Left ventricle myocardium superior (tissue), 1 donor: ENCODE measurements at places on chromosomes 7 and 10. TPM values are rescaled to one million over a fixed set of nuclear protein-coding genes. Genes with fewer than 3 reads are reported as not detected.
A peak's percentile ranks its signal among the peaks of the same experiment; 100 is the strongest.

DNA sequence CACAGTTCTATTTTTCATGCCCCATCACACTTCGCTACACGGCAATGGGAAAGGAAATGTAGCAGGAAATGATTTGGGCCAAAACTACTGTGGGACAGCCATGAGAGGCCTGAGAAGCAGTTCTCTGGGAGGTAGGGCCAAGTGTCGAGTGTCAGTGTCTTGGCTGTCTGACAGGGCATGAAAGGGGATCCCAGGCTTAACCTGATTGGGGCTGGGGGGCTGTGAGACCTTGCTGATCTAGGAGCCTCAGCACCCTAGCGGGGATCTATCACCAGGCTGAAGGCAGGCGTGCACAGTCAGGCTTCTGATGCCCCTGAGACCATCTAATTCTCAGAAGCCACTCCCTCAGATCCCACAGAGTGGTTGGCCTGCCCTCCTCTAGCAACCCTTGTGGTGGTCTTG is 58.2 kb upstream of the SLC25A13 start:
- DNase-seq: no peak

GRCh38 chr10:34811968-34812514 is 3.1 kb downstream of the PARD3 start:
- DNase-seq: no peak

DNA sequence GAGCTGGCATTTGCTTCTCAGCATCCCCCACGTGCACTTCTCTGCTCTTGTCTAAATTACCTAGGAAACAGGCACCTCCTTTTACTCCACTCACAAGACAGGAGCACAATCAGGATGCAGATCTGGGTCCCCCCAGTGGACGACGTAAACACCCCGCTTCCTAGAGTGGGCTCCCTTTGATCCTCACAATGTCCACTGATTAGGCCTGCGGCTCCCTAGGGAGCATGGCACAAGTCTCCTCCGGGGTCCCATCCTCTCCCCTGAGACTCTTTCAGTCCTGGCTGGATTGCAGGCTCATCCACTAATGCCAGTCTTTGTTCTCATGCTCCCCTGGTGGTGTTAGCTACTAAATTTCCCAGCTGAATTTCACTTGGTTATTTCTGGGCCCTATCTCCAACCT is 98.3 kb downstream of the GLI3 start:
- no peak for DNase-seq

DNA sequence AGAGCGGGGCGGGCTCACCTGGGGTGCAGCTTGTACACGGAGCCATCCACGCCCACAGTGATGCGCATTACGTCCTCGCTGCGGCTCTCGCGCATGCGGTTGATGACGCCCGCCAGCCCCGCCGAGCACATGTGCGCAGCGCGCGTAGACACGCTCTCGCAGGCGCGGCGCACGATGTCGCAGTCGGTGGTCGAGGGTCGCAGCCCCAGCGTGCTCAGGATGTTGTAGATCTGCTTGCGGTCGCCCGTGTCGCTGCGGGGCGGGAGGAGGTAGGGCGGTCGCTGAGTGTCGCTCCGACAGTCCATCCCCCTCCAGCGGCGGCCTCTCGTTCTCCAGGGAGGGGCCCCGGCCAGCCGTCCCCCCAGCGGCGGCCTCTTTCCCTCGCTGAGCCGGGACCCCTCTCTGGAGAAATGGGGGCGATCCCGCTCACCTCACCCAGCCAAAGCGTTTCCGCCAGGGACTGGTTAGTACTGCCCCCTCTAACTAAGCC is 4.4 kb upstream of the MYL7 start:
- DNase-seq: no peak

DNA sequence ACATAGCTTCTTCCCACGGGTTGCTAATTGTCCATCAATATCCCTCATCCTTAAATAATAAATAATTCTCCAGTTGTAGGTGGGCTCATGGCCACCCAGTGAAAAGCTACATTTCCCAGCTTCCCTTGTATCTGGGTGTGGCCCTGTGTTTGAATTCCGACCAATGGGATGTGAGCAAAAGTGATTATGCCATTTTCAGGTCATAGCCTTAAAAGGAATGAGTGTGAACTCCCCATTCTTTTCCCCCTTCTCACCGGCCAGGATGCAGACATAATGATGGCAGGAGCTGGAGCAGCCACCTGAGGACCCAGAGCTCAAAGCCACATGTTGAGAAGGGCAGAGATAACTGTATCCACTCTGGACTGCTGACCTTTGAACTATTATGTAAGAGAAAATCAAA is 30.3 kb upstream of the CALU start:
- DNase-seq: no peak

GRCh38 chr10:99760321-99760720 is 22.1 kb upstream of the ABCC2 start:
- DNase-seq: no peak

- no peak for DNase-seq
Observed at GRCh38 chr10:14219411-14219810, 111.3 kb downstream of the FRMD4A start.

DNA sequence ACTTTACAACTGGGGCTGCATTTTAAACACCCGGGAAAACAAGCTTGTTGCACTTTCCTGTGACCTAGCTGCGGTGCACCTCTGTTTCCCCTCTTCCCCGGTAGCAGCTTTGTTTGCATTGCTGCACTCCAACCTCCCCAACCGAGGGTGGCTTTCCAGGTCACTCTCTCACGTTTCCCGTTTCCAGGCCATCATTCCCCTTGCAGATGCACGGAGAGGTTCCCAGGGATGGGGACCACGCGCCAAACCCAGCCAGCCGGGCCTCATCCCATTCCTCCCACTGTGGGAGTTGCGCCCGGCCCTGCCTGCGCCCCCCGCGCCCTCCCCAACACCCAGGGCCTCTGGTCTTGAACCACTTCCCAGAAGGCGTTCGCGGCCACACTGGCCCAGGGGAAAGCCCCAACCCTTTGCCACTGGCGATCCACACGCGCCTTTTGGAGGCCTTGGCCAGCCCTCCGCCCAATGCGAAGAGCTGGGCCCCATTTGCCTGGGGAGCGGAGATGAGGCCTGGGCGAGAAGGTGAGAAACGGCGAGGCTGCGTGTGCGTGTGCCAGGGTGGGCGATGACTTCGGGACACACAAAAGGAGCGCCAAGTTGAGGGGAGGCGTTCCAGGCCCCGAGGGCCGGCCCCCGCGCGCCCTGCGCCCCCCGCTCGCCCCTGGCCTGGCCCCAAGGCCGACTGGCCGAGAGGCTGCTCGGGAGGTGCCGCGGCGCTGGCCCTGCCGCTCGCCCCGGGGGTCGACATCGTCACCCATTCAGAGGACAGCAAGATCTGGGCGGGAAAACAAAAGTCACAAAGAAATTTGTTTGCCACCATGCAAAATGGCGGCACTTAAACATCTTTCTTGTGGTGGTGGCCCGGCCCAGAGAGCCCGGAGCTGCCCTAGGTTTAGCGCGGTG is 15.9 kb downstream of the SKIDA1 start:
- no peak for DNase-seq

- no peak for DNase-seq
Observed at GRCh38 chr10:36725581-36726520, 399.5 kb upstream of the ANKRD30A start.

DNA sequence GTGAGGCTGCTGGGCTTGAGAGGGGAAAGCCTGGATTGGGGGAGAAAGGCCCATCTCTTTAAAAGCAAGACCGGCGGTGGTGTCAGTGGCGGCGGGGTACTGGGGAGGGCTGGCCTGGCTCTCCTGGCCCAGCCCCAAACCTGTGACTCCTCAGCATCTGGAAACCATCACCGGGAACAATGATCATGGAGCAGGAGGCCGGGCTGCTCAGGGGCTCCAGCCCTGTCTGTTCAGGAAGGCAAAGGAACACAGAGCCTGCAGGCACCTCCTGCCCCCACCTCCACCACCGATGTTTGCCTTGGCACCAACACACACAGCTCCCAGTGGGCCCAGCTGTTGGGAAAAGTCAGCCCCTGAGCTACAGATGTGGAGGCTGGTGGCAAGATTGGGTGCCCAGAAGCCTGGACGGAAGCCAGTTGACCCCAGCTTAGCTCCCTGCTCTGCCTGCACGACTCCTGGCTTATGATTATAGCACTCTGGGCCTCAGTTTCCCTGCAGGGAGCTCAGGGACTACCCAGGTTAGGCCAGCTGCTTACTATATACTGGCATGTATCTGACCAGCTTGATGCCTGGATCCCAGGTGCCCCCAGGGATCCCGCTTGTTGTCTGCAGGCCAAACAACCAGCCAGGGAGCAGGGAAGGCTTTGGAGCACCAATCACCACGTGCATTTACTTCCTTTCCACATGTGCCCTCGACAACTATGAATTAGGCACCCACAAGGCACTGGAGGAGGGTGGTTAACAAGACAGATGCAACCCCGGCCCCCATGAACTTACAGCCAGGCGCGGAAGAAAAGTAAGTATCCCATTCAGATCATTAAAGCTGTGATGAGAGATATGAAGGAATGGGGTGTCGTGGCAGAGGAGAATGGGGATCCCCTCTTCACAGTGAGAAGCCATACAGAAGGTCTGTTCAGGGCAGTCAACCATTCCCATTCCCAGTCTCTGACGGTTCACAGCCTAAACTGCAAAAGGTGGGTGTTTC is 37.3 kb downstream of the ZCCHC24 start:
- DNase-seq: peak; percentile 71

DNA sequence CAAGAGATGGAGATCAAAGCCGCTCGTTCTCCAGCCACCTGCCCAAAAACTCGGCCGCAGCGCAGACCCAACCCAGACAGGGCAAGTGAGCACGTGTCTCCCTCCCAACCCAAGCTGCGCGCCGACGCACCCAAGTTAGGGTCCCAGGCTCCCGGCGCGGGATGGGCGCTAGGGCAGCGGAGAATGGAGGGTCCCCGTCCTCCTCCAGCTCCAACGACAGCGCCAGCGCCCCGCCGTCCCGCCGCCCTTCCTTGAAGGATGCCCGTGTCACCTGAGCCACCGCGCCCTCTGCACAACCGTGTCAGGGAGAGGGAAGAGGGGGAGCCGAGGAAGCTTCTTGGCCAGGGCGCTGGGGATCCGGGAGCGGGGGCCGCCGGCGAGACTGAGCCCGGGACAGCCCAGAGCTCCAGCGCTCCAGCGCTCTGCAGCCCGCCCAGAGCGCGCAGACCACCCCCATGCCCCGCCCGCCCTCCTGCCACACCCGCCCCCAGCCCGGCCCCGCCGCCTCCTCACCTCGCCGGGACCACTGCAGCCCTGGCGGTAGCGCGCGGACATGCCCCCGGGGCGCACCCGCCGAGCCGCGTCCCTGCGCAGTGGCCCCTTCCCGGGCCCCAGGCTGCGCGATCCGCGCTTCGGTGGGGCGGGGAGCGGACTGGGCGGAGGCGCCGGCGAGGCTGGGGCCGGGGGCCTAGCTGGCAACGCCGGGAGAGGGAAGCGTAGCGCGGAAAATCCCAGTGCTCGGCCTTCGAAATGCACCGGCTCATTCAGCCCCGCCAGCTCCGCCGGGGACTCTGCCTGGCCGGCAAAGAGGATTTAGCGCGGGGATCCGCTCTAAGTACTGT is at the start of gene SLC16A12:
SLC16A12 (minus strand) TSS at position 424 of the 842 bp plus-strand sequence. CDS start 73,016 bp downstream, outside the sequence.
- peak; percentile 62 for DNase-seq

- no peak for DNase-seq
Observed at GRCh38 chr7:100965045-100965722, 4.2 kb upstream of the MUC12 start.

GRCh38 chr10:17585016-17585415 is 32.2 kb downstream of the HACD1 start:
- DNase-seq: no peak

DNA sequence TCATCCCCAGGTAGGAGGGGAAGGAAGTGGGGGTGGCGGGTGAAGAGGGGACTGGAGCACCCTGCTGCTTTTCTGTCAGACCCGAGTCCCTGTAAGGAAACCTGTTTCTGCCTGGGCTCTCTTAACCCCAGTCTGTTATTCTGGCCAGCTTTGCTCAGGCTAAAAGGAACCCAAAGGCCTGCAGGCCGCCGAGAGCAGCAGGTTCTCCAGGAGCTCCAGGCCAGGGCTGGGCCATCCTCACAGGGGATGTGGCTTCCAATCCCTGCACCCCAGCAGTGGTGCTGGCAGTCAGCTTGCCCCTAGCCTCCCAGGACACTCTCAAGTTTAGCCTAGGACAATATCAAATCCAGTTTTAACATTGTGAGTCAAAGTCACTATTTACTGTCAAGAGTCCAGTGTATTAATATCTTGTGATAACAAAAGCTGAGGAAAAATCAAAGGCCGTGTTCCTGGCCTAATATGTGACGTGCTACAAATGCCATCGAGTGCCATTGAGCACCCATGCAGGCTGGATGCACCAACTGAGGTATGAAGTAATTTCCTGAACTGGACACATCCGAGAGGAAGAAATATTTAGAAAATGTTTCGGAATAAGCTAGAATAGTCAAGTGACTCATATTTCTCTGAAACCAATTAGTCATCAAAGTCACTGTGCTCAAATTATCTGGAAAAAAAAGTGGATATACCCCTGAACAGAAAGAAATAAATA is 7.0 kb downstream of the PKD1L1 start:
- no peak for DNase-seq

DNA sequence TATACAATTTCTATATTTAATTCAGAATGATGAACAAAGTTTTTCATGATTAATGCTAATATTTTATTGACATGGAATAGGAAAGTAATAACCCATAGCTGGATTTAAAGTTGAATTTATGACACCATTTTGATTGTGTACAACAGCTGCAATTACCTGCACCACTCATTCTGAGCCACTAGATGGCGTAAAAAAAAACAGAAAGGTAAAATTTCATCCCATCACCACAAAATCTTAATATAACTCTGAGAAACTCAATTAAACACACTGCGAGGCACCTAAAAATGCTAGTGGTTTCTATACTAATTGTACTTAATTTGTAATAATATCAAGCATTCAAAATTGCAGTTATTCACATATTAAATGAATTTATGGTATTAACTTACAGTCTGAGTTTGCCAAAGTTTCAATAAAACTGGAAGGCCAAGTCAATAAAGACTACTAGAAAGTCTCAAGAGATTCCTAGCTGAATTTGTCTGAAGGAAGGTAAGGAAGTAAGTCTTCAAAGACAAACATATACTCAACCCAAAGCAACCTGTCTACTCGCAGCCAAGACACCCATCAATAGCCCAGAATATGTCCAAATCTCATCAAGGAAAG is 182.5 kb downstream of the SKAP2 start:
- no peak for DNase-seq

- no peak for DNase-seq
Observed at GRCh38 chr7:98628418-98628817, 11.3 kb downstream of the NPTX2 start.

DNA sequence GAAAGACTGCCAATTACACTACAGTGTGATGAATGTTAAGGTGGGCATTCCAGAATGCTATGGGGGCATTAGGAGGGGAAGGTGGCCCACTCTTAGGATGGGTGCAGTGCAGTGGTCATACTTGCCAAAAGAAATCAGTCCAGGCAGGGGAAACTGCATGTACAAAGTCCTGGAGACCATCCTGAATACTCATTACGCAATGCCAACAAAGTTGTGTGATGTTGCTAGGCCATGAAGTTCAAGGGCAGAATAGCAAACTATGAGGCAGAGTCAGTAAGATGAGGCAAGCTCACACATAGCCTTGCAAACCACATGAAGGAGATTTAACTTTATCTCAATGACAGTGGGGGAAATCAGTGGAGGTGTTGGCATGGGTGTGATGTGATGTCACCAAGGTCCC is 49.8 kb upstream of the SLC35B4 start:
- no peak for DNase-seq

- DNase-seq: peak; percentile 80
Observed at GRCh38 chr7:6026011-6026819, 5.0 kb upstream of the ANKRD61 start.

GRCh38 chr10:95467162-95467599 is 94.0 kb downstream of the SORBS1 start:
- DNase-seq: peak; percentile 69

TAS2R41 gene
- total RNA-seq: not detected

HOXA7 gene
- total RNA-seq: not detected

PDE6C gene
- not detected for total RNA-seq

SLC29A4 gene
- total RNA-seq: 2.3 TPM
